ENCODE measurements at places on chromosomes 5 and 9. TPM values are rescaled to one million over a fixed set of nuclear protein-coding genes. Genes with fewer than 3 reads are reported as not detected.

TMC1 gene
- total RNA-seq, result not detected

LCN1 gene
- not detected for total RNA-seq

CAVIN4 gene
- 0.08 TPM for total RNA-seq

BTNL3 gene
- total RNA-seq, result not detected

GNG10 gene
- total RNA-seq, result 3.0 TPM

GFI1B gene
- not detected for total RNA-seq

IRX2 gene
- not detected for total RNA-seq
